Brain (organoid and tissue), 16 donors: ENCODE measurements at places on chromosomes 13 and 19. TPM values are rescaled to one million over a fixed set of nuclear protein-coding genes. Genes with fewer than 3 reads are reported as not detected.

IFNL1 gene
- not detected for polyA plus RNA-seq

- DNase-seq = no peak
Measured at GRCh38 chr13:41162151-41162550, 29.5 kb upstream of the KBTBD6 start.

WASF3 gene
- polyA plus RNA-seq = 20.0 TPM

GRCh38 chr19:28730791-28731512 lies 482.0 kb downstream of the UQCRFS1 start:
- no peak for DNase-seq

DENND1C gene
- polyA plus RNA-seq = 1.0 TPM

DNA sequence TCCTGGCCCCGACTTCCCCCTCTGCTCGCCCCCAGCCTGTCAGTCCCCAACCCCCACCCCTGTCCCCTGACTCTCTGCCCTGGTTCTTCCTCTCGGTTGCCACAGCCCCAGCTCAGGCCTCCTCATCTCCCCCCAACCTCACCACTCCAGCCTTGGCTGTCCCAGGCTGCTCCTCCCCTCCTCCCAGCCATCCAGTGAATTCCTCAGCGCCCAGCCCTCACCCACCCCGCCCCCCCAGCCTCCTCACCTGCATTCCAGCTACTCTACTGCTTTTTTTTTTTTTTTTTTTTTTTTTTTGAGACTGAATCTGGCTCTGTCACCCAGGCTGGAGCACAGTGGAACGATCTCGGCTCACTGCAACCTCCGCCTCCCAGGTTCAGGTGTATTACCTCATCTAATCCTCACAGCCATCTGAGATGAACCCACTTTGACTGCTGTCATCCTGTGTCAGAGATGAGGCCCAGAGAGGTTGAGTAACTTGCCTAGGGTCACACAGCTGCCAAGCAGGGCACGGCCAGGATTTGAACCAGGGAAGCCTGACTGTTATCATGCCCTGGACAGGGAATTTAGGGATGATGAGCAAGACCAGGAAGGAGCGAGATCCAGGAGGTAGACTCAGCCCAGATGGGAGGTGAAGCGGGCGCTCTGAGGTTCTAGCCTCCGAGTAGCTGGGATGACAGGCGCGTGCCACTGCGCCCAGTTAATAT lies 2.6 kb downstream of the SULT2B1 start:
- no peak for DNase-seq

- DNase-seq = peak; percentile 53
Measured at GRCh38 chr19:13155472-13156359, 5.5 kb downstream of the IER2 start.

SHISA7 gene
- 6.0 TPM for polyA plus RNA-seq

DNA sequence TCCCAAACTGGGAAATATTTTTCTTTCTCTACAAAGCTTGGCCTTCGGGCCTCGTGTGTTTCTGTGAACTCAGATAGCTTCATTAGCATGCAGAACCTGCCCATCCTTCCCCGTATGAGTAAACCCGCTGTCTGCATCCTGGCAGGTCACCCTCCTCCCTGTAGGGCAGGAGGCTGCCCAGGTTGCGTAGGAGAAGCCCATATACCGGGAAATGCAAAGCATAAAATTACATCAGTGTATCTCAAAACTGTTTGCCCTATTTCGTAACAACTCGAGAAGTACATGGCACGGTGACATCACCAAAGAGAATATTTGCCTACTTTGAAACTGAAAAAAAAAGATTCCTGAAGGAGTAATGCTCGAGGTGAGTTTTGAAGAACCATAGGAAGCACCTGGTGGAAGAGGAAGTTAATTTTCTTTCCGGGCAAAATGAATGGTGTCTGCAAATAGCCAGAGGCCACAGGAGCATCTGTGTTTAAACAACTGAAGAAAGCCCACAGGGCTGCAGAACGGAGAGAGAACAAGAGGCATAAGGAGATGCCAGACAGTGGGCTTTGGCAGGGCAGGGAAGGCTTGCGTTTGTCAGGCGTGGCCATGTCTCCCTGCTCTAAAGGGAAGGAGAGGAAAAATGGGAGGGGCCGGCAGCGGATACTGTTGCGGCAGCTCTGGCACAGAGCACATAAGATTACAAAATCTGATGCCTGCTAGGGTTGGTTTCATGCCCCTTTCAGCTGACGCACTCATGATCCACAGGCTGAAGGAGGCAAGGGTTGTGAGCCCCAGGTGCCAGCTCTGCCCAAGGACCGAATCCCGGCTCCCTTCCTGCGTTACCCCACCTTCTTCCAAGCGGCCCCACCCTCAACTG lies 81.4 kb downstream of the IRS2 start:
- DNase-seq = no peak

FRY gene
- polyA plus RNA-seq = 19.4 TPM

ZNF99 gene
- polyA plus RNA-seq = not detected

LENG9 gene
- polyA plus RNA-seq = 1.5 TPM

GRCh38 chr13:21326155-21327031 lies 132.7 kb downstream of the ZDHHC20 start:
- peak; percentile 66 for DNase-seq

DNA sequence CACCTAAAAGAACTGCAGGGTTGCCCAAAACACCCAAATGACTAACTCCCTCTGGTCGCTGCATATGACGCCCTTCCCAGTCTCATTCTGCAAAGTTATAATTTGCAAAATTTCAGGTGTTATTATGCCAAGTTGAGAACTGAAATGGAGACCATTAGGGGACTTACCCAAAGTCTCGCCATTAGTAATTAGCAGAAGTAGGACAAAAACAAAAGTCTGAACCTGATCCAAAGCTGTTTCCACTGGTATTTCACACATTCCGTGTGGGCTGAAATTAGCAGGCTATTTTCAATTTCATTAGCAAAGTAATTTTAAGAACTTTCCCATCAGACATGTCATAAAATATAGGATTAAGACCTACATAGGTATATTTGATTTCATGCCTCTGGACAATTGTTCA lies 6.8 kb downstream of the RUBCNL start:
- no peak for DNase-seq

DNA sequence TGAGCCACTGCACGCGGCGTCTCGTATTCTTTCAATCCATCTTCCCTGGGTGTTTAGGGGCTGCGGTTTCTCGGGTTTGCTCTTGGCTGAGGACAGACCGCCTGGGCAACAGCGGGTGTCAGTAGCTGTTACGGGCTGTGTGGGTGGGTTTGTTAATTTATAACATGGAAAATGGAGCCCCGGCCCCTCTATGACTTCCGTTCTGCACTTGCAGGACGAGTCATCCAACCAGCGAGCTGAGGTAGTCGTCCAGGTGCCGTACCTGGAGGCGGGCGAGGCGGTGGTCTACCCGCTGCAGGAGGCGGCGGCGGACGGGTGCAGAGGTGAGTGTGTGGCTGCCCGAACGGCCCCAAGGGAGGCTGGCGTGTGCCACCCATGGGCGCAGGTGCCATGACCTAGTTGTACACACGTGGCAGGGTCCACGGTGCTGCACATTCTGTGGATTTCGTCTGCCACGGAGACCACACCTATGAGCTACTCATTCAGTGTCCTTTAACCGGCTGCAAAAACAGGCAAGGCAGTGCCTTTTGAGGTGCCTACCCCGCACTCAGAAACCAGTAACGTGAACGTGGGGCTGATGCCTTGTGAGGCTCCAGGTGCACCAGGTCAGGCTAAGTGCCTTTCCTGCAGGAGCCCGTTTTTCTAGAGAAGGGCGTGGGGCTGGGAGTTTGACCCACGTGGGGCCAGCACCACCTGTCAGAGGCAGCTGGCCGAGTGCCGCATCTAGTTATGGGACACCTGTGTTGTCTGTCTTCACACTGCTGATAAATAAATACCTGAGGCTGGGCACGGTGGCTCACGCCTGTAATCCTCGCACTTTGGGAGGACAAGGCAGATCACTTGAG lies 10.9 kb downstream of the POLR2E start:
- no peak for DNase-seq

GRCh38 chr19:39637891-39638290 lies 17.8 kb upstream of the LGALS16 start:
- no peak for DNase-seq

SIGLEC8 gene
- polyA plus RNA-seq = 2.0 TPM

DNA sequence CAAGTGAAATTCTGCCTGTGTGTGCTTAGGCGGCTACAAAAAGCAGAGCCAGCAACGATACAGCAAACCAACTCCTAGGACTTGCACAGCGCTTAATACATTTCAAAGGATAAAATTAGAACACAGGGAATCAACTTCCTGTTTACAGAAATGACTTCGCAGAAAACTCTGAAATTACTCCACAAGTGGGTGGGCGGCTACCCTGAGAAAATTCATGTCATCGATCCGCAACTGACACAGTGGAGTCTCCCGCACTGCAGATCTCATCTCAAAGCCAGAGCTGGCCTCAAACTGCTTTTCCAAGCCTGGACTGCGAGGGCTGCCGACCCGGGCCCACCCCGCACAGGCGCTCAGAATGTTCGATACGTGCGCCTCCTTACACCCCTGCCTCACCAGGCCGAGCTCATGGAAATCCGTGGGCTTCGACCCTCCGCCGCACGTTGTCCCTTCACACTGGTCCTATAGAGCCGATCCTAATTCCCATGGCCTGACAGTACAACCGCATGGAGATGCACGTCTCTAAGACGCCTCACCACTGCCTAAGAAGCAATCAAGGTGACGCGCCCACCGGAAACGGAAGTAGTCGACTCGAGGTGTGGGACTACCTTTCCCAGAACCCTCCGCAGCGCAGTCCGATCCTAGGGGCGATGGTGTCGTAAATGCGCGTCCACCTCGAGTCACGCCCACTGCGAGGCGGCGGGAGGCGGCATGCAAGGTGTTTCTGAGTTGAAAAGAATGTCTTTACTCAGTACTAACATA lies at the start of gene ZNF229:
Gene ZNF229, minus strand, starts transcription at position 557 of the 759 bp plus-strand sequence. CDS start 5,625 bp downstream, outside the sequence.
- peak; percentile 98 for DNase-seq

KLK15 gene
- not detected for polyA plus RNA-seq

DNA sequence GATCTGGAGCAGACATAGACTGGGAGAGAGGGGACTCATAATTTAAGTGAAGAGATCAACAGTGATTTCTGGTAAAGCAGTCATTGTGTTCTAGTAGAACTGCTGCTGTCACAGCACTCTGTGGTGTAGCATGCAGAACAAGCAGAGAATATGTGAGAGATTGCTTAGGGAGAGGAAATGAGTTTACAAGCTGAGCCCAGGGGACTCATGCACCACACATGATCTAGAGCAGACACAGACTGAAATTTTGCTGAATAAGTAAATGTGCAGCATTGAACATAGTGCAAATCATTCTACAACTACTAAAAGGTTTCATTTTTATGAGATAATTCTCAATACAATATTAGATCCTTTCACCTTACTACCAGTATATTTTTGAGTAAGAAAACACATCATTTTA lies 125.7 kb downstream of the MYO16 start:
- peak; percentile 21 for DNase-seq

ZBTB32 gene
- not detected for polyA plus RNA-seq

GAPDHS gene
- not detected for polyA plus RNA-seq

ZNF708 gene
- polyA plus RNA-seq = 4.5 TPM

HMGB1 gene
- 230 TPM for polyA plus RNA-seq

ENOX1 gene
- 3.6 TPM for polyA plus RNA-seq

CGB5 gene
- polyA plus RNA-seq = not detected

FCHO1 gene
- polyA plus RNA-seq = 18.4 TPM

LIN37 gene
- polyA plus RNA-seq = 21.2 TPM
